ENCODE measurements at places on chromosomes 3 and 15.

- no peaks in the 10 kb centered on the region for H3K27me3 ChIP-seq
- peaks cover 11% of the 10 kb centered on the region for H3K4me1 ChIP-seq
- no peak overlapping the region for H3K27ac ChIP-seq
- no peak overlapping the region for H3K4me3 ChIP-seq
- DNase-seq: no peak
Measured at GRCh38 chr3:132443421-132443820, 26.1 kb downstream of the DNAJC13 start.

GRCh38 chr3:145188079-145188770, 972.8 kb downstream of the PLOD2 start:
- no peaks in the 10 kb centered on the region for H3K36me3 ChIP-seq
- H3K27ac ChIP-seq: no peak overlapping the region
- no peaks in the 10 kb centered on the region for H3K27me3 ChIP-seq
- no peak for DNase-seq
- no peak overlapping the region for H3K4me3 ChIP-seq

- no peak overlapping the region for H3K4me3 ChIP-seq
- H3K27me3 ChIP-seq: no peaks in the 10 kb centered on the region
- DNase-seq: no peak
- H3K4me1 ChIP-seq: peaks cover 10% of the 10 kb centered on the region
Measured at GRCh38 chr3:36557021-36557707, 176.9 kb downstream of the STAC start.

DNA sequence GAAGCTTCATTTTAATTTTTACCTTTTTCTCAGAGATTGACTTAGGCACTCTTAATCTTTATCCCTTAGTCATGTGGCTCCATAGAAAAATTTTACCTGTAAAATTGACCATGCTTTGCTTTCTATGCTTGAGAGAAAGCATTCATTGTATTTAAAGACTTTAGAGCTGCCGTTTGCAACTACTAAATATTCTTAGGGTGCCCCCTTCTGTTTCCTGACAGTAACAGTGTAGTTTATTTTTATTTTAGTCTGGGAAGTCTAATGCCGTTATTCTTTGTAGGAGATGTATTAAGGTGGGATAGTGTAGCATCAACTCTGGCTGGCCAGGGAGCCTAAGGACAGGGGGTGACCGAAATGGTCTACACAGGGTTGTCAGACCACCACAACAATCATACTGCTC, 84.5 kb upstream of the SYNPR start:
- no peaks in the 10 kb centered on the region for H3K27me3 ChIP-seq
- peak; percentile 14 for DNase-seq
- no peak overlapping the region for H3K4me3 ChIP-seq
- no peaks in the 10 kb centered on the region for H3K36me3 ChIP-seq
- H3K4me1 ChIP-seq: peaks cover 25% of the 10 kb centered on the region

- no peak for DNase-seq
- no peak overlapping the region for H3K27ac ChIP-seq
- H3K4me1 ChIP-seq: no peaks in the 10 kb centered on the region
- peaks cover 82% of the 10 kb centered on the region for H3K27me3 ChIP-seq
Measured at GRCh38 chr3:10377148-10377725, 56.3 kb upstream of the SEC13 start.

Measured in Calu3 (cell line).